Psoas muscle (tissue), 8 donors: ENCODE measurements at places on chromosomes 4 and X. TPM values are rescaled to one million over a fixed set of nuclear protein-coding genes. Genes with fewer than 3 reads are reported as not detected.

- no peak for DNase-seq
- no peaks in the 10 kb centered on the region for H3K27me3 ChIP-seq
- H3K27ac ChIP-seq = no peak overlapping the region
- no peaks in the 10 kb centered on the region for H3K4me1 ChIP-seq
- H3K36me3 ChIP-seq = no peaks in the 10 kb centered on the region
These were observed 378.8 kb upstream of the NOCT start for GRCh38 chr4:138636781-138637180.

DNA sequence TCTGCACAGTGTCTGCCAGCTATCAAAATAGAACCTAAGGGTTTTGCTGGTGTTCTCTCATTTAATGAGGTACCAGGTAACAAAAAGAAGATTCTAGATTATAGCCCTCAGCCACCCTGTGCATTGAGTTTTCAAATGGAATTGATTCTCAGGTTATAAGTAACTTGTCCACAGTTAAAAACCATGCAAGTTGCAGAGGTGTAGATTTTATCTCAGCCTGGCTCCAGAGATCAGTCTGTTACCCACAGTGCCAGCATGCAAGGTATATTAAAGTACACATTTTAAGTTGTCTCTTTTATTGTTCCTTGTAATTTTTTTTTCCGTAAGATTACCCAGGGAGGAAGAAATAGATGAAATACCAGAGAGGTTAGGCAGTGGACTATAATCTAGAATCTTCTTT is 59.7 kb downstream of the RAPGEF2 start:
- DNase-seq = no peak
- H3K27me3 ChIP-seq = no peaks in the 10 kb centered on the region
- H3K27ac ChIP-seq = no peak overlapping the region
- H3K4me3 ChIP-seq = no peak overlapping the region
- H3K4me1 ChIP-seq = peaks cover 46% of the 10 kb centered on the region

DNA sequence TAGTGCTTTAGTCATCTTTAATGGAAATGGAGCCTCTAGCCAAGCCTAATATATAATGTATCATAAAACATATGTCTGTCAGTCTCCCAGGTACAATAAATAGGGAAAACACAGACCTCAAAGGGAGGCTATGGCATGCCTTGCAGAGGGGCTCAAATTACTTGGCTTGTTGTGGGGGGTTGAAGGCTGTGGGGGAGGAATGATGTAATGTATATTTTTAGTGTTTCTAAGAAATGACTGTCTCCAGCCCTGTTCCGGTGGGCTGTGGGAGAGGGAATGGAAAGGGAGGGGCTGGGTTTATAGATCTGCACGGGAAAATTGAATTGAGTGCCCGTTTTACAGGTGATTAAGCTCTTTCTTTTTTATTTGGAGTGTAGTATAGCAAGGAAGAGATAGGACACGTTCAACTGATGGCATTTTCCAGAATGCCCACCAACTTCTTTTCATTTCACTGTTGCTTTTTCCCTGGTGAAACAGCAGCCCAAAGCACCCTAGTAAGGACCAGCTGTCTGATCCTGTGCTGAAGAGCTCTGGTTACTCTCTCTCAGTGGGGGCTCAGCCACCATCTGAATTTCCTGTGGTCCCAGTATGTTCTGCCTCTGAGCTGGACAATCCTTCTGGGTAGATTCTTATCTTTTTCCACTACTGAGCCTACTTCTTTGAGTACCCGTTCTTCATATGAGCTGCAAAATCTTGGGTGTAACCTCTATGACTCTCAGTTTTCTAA is 220.7 kb upstream of the CASK start:
- DNase-seq = no peak
- peaks cover 8% of the 10 kb centered on the region for H3K27me3 ChIP-seq

DNA sequence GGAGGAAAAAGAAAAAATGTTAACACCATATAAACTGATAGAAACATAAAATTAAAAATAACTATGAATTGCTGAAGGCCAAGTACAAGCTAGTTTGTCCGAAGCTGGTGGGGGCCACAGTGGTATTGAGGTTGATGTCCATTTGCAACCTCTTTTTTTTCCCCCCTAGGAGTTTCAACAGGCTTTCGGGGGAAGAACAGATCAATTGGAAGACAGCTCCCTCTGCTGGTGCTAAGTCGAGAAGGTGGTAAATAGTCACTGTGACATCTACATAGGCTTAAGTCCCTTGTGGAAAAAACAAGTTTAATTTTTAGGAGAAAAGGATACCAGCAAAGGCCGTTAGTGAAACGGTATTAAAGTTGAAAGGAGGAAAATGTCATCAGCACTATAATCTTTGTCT is 115.7 kb upstream of the ZXDA start:
- no peak for DNase-seq
- H3K4me1 ChIP-seq = no peaks in the 10 kb centered on the region
- H3K27me3 ChIP-seq = no peaks in the 10 kb centered on the region
- H3K36me3 ChIP-seq = no peaks in the 10 kb centered on the region

DNA sequence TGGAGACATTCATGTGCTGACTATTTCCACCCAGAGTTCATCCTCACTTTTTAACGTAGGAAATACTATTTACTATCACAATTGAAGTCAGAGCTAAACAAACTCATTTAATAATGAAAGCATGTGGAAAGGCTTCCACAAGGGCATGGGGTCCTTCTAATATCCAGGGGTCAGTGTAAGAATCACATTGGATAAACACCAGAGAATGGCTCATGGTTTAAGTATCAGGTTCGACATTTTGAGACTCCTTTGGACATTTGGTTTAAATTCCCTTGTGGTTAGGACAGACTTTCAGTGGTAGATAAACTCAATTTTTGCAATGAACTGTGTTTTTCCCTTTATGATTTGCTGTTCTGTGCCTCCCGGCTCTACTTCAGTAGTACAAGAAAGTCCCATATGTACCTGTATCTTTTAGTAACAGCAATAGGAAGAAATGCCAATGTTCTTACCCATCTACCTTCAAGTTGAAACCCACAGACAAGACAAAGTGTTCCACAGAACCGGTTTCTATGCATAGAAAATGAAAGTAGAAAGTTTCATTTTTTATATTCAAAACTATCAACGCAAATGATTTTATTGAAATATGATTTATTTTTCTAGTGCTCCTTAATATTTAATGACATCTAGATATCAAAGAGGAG is 589.0 kb upstream of the FAM241A start:
- H3K27ac ChIP-seq = no peak overlapping the region
- no peaks in the 10 kb centered on the region for H3K4me1 ChIP-seq
- no peaks in the 10 kb centered on the region for H3K36me3 ChIP-seq
- no peaks in the 10 kb centered on the region for H3K27me3 ChIP-seq
- DNase-seq = no peak

DNA sequence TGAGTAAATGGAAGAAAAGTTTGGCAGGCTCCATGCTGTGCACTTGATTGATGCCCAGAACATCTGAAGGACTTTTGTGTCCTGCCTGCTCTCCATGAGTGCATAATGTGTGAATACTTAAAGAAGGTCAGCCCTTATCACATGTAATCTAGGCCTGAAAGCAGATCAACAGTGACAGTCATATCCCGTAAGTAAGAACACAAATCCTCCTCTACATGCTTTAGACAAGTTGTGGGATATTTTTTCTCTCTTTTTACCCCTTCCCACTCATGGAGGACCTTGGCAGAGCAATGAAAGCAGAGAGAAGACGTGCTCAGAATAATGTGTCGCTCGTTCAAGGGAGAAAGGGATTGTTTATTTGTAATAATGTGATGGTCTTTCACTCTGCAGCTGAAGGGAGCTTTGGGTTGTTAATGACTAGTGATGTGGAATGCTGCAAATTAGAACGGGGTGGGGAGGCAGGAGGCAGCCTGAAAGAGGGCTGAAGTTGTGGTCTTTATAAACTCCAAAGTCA is 286.6 kb downstream of the BMPR1B start:
- no peak for DNase-seq
- H3K4me3 ChIP-seq = no peak overlapping the region
- no peaks in the 10 kb centered on the region for H3K27me3 ChIP-seq
- no peaks in the 10 kb centered on the region for H3K4me1 ChIP-seq
- H3K36me3 ChIP-seq = no peaks in the 10 kb centered on the region

CCSER1 gene
- 0.86 TPM for total RNA-seq

PABPC5 gene
- 0.27 TPM for total RNA-seq

FRG1 gene
- 20.5 TPM for total RNA-seq

BMPR1B gene
- total RNA-seq = 8.4 TPM

NPY1R gene
- 0.55 TPM for total RNA-seq

CENPE gene
- 0.24 TPM for total RNA-seq

NUDT10 gene
- total RNA-seq = 0.22 TPM
